Stimulated activated CD4-positive, alpha-beta T cell treated with anti-CD3 and anti-CD28 coated beads, TNF-alpha, amount 100 ng/mL, for 4 hours (primary cell): ENCODE measurements at places on chromosomes 6 and 20.

DNA sequence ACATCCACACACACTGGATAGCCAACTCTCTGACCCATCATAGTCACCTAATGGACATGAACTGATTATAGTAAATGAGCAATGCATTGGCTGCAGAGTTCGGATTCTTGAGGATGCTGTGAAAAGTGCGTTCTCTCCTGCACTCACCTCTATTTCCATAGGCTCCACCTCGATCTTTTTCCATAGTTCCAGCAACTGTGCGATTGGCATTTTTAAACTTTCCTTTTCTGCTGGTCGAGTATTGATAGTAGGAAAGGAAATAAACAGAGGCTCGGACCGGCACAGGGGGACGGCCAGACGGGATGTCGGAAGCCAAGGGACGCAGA lies 94.4 kb downstream of the RNASET2 start:
- DNase-seq: no peak

DNA sequence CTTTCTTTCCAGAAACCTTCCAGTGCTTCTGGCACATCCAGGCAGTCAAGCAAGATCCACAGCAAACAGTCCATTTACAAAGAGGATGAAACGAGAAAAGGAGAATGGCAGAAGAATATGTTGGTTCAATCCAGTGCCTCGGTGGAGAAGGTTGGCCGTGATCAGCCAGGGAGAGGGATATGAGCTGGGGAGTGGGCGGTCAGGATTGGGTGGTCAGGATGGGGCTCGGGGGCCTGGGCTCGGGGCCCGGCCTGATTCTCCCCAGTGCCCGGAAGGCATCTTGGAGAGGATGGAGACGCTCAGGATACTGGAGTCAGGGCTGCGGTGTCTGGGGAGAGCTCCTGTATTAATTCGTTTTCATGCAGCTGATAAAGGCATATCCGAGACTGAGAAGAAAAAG lies 61.3 kb downstream of the EFCAB8 start:
- no peak for DNase-seq

DNA sequence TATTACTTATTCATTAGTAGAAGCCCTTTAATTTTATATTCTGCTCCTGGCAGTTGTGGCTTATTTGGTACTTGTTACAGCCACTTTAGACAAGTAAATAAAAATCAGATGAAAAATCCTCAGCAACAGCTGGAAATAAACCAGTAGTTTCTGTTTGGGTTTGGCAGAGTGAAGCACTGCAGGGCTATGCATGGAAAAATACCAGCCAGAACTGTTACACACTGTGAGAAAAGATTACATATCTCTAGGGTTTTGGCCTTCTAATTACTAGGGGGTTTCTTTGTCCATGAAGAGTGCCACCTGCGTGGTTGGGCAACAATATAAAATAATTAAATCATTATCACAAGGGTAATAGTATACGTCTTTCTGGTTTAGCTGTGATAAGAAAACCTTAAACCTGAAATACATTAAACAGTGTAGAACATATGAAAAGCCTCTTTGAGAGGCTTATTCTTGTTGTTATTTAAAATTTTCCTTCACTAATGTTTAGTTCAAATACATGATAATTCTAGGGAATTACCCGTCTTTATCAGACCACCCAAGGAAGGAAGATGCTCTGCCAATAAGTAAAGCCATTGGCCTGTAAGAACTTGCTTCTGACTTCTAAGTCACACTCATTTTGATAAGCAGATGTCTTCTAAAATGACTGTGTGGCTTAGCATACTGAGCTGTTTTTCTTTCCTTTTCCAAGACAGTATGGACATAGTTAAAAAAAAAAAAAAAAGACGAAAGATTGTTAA lies 320.0 kb upstream of the FLRT3 start:
- DNase-seq: no peak

DNA sequence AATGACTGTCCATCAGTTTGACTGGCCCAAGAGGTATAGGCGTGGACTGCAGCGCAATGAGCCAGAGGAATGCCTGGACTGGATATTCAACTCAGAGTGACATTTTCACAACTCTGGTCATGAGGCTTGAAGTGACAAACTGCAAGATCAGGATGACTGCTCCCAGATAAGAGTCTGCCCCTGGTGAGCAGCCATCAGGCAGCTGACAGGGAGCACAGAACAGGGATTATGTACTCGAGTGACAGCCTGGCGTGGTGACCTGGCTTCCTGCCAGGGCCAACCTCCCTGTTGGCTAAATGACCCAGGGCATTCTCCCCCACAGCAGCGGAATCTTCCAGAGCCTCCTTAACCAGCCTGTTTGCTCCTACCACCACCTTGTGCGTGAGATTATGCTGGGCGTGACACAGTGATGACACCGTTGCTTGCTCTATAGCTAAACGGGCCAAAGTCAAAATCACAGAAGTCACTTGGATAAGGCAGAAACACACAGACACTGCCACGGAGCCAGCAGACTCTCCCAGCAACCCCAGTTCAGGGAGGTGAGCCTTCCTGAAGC lies 209.1 kb upstream of the JARID2 start:
- no peak for DNase-seq

DNA sequence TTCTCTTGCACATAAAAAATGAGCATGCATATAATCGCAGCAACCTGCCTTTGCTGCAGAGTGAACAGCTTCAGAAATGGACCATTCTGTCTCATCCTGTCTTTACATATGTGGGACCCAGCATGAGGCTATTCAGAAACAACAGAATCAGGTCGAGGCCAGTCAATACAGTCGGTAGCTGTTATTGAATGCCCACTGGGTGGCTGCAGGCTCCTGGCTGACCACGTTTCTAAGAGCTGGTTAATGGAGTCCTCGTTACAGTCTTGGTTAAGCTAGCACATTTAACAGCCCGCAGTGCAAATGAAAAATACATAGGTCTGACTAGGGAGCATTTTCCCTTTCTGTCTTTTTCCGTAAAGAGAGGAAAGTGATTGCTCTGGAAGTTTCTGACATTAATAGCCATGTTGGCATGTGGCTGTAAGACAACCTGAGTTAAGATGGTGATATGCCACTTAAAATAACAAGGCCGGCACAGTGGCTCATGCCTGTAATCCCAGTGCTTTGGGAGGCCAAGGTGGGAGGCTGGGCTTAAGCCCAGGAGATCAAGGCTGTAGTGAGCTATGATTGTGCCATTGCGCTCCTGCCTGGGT lies 75.0 kb downstream of the SHLD1 start:
- no peak for DNase-seq

- DNase-seq: no peak
Measured at GRCh38 chr6:153780011-153780410, 259.0 kb upstream of the OPRM1 start.

DNA sequence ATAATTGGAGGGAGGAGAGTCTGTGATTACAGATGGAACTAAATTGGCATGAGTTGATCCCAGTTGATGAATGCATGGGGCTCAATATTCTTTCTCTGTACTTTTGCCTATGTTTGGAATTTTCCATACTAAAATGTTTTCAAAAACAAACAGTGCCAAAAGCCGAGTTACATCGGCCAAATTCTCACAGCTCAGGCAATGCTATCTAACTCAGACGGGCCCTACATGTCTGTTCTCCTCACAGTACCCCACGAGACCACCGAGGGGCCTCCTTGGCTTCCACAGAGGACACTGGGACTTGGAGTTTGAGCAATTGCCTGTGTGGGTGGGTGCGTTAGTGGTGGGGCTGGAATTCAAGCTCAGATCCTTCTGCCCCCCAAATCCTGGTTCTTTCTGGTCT lies 413.2 kb downstream of the CDH26 start:
- DNase-seq: no peak

- no peak for DNase-seq
Measured at GRCh38 chr6:6790891-6791290, 202.4 kb downstream of the LY86 start.
